Inflammatory macrophage treated with lipopolysaccharide for 1 hour (primary cell): ENCODE measurements at places on chromosomes 7 and 10.

GRCh38 chr10:110474826-110475225 is 22.9 kb upstream of the DUSP5 start:
- DNase-seq = no peak

DNA sequence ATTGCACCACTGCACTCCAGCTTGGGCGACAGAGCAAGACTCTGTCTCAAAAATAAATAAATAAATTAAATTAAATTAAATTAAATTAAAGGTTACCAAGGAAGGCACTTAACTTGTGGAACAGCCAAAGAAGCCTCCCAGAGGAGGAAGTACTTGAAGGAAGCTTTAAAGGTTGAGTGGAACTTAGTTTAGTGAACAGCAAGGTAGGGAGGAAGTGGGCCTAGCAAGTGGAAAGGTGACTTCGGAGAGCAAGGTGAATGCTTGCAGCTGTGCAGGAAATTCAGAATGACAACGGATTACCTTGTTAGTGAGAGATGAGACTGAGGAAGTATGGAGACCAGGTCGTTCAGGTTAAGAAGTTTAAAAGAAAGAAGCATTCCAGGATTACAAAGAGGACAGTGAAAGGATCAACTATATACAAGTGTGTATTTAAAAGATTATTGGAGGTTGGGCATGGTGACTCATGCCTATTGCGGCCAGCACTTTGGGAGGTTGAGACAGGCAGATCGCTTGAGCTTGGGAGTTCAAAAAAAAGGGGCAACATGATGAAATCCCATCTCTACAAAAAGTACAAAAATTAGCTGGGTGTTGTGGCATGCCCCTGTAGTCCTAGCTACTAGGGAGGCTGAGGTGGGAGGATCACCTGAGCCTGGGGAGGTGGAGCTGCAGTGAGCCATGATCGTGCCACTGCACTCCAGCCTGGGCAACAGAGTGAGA is 12.8 kb upstream of the RPEL1 start:
- no peak for DNase-seq

DNA sequence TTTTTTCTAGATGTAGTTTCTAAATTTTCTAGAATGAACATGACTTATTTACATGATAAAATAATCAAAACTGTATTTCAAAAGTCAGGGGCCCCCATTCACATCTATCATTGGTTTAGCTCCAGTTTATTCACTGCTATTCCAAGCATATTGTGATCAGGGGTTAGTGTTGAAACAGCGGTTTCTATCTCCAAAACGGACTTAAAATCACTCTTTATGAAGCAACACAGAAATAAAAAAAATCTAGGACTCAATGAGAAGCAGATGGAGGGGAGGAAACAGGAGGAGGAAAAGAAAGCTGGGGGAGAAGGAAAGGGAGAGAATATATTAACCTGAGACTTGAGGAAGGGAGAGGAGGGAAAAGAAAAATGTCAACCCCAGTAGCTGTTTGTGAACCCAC is 14.8 kb upstream of the CH25H start:
- no peak for DNase-seq

GRCh38 chr7:53744403-53744760 is 708.9 kb downstream of the POM121L12 start:
- DNase-seq = no peak

- peak; percentile 38 for DNase-seq
Observed at GRCh38 chr10:113999531-113999930, 44.1 kb upstream of the ADRB1 start.

DNA sequence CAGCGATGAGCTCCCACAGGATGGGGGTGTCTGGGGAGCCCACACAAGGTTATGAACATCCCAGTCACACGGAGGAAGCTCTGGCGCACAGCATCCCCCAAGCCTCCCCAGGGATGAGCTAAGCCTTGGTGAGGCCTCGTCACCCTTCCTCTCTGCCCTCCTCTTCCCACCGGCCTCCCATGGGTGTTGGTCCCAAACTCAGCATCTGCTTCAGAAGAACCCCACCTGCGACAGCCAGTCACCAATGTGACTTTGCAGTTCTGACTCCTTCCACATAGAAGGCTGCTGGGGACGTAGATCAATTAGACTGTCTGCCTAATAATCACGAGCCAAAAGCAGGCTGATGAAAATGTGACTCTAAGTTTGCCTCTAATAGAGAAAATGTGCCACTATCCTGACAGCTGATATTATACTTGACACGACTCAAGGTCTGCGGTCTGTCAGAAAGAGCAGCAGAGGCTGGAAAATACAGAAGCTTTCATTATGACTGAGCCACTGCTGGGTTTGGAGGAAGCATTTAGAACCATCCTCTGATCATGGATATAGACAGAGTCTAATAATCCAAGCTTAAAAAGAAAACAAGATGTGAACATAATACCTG is 116.0 kb upstream of the PFKP start:
- no peak for DNase-seq

- no peak for DNase-seq
Observed at GRCh38 chr7:47887016-47887640, 61.1 kb downstream of the PKD1L1 start.

GRCh38 chr7:22051886-22052673 is 106.4 kb upstream of the CDCA7L start:
- DNase-seq = no peak

- DNase-seq = no peak
Observed at GRCh38 chr7:93882468-93882867, 8.1 kb downstream of the TFPI2 start.

DNA sequence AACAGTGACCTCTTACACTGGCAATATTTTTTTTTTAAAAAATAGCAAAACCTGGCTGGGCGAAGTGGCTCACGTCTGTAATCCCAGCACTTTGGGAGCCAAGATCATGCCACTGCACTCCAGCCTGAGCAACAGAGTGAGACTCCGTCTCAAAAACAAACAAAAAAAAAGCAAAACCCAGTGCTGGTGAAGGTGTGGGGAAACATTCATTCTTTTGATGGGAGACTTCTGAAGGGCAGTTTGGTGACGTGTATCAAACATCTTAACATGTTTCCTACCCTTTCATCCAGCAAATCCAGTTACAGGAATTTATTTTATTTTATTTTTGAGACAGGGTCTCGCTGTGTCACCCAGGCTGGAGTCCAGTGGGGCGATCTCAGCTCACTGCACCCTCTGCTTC is 58.0 kb downstream of the CHST3 start:
- no peak for DNase-seq

DNA sequence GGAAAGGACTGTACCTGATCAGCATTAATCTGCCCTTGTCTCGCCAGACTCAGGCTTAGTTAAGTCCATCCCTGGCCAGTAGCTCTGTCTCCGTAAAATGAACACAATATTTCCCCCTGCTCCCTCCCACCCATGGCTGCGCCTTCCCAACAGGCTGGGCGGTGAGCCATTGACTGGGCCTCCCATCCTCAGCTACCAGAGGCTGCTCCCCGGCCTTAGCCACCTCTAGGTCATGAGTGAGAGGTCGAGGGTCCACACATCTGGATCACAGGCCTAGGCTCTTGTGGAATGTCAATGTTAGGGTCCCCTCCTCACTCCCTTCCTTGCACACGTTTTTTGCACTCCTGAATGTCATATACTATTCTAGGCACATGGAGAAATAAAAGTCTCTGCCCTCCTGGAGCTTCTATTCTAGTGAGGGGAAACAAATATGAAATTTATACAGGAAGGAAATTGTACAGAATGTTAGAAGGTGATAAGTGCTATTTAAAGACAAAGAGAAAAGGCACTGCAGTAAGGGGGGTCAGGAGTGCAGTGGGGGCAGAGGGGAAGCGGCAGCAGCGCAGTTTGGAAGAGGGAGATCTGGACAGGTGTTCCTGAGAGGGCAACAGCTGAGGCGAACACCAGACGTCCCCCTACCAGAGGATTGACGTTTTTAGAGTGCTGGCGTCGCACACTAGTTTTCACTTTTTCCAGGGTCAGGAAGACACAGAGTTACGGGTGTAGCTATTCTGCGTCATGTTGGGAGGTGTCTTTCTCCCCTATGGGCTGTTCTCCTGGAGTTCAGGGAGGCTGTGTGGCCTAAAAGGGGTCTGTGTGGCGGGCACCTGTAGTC is 17.2 kb upstream of the EIF5AL1 start:
- DNase-seq = no peak

DNA sequence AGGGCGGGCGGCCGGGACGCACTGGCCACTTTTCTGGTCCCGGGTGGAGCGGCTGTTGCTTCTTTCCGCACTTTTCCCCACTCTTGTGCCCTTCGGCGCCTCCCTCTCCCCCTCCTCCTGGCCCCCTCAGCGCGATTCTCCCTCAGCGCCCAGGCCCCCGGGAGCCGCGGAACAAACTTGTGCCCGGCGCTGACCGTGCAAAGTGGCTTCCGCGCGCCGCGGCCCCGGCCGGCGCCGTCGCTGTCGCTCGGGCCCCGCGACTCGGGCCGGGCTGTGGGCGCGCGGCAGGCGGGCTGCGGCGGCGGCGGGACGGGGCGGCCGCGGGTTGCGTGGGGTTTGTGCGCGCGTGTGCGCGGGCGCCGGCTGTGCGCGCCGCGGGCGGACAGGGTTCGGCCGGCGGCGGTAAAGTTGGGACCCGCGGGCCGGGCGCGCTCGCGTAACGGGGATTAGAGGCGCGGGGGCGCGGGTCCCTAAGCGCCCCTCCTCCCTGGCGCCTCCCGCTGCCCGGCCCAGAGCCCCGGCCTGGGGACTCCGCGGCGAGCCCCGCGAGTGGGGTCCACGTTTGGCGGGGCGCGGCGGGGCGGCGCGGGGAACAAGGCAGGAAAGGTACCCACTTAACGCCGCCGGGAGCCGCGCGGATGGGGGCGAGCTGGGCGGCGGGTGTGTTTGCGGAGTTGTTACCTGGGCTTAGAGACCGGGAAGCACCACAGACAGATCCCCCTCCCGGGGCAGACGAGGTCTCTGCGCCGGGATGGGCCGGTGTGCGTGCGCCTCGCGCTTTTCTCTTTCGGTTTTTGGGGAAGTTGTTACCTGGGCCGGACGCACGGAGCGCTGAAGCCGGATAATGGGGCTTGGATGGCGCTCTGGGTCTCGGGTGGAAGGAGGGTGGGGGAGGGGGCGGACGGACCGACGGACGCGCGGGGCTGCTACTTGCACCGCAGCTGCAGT is 860 bp downstream of the ZEB1 start:
- DNase-seq = no peak

DNA sequence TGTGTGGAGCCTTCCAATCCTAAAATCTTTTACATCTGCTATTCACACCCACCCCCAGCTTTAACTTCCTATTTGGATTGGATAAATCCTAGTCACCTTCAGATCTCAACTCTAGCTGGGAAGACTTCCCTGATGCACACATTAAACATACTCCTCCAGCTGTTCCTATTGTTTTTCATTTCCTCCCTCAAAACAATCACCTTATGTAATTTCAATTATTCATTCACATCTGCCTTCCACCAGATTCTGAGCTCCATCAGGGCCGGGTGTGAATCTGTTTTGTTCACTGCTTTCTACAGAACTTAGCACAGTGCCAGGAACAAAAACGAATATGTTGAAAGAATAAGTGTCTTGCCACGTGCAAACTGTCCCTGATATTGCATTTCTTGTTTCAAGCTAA is 497.4 kb downstream of the PLXDC2 start:
- DNase-seq = no peak

- no peak for DNase-seq
Observed at GRCh38 chr10:123274306-123275135, 120.3 kb downstream of the BUB3 start.

DNA sequence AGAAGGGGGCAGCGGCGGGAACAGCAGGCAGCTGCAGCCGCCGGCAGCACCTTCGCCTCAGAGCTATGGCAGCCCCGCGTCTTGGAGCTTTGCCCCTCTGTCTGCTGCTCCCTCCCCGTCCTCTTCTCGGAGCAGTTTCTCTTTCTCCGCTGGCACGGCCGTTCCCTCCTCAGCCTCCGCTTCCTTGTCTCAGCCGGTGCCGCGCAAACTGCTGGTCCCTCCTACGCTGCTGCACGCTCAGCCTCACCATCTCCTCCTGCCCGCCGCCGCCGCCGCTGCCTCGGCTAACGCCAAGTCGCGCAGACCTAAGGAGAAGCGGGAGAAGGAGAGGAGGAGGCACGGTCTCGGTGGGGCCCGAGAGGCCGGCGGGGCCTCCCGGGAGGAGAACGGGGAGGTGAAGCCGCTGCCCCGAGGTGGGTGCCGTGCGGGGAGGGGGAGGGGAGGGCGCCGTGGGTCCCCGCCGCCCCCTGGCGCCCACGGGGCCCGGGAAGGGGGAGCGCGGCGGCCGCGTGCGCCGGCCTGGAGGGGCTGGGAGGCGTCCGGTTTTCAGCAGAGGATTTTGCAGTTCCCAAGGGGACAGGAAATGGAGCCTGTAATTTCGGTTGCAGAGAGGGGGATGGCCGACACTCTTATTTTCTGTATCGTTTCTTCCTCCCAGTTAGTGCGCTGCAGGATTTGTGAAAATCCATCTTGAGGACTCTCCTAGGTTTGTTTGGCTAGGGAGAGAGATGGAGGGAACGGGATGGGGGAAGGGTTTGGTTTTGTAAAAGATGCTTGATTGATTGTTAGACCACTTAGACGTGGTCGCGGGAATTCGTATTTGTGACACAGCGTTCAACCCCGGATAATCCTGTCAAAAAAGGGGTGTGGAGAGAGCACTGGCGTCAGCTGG is 630 bp downstream of the RSBN1L start:
- DNase-seq = peak; percentile 72

DNA sequence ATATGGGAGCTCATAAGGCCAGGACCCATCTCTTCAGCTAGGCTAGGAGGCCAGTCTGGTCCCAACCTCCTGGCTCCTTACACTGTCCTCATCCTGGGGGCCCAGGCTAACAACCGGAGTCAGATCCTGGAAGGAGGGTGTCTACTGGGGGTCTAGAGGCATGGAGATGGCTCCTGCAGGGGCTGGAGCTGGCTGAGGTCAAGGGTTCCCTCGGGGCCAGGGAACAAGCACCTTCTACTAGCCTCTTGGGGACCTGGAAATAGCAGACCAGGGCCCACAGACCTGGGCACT is 37.2 kb downstream of the CLRN3 start:
- no peak for DNase-seq

- no peak for DNase-seq
Observed at GRCh38 chr10:113158183-113158582, 208.1 kb downstream of the TCF7L2 start.
